HFF-Myc (cell line): ENCODE measurements at places on chromosomes 4 and X.
A peak's percentile ranks its signal among the peaks of the same experiment; 100 is the strongest.

DNA sequence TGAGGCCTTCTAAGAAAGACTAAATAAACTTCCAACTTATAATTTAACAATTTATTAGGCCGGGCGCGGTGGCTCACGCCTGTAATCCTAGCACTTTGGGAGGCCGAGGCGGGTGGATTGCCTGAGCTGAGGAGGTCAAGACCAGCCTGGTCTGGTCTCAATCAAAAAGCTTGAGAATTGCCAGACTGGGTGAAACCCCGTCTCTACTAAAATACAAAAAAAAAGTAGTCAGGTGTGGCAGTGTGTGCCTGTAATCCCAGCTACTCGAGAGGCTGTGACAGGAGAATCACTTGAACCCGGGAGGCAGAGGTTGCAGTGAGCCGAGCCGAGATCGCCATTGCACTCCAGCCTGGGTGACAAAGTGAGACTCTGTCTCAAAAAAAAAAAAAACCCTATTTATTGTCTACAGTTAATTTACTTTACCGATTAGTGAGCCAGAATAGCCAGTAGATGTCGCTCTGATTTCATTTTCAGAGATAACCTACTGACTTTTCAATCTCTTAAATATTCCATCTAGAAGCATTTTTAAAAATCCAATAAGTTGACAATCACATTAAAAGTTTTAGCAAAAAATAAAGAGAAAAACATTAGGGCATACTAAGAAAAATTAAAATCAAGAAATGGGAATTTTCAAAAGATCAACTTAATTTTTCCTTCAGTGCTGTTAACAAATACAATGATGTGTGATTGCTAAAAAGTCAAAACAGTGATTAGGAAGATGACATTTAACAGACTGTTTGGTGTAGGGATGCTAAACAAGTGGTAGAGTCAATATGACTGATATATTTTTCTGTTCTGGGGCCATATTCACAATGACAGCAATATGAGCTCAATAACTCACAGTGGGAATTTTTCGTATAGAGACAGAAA, 4.3 kb upstream of the SHROOM3 start:
- peak; percentile 37 for DNase-seq

DNA sequence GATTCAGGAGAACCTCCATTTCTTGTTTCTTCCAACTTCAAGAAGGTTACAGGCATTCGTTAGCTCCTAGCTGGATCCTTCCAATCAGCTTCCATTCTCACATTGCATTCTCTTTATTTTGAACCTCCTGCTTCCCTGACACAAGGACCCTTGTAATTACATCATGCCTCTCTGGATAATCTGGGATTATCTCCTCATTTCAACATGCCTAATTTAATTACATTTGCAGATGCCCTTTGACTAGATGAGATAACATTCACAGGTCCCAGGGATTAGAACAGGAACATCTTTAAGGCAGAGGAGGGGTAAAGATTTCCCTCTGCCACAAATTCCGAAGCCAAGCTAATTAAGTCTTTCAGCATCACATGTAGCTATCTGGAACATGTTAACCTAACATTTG, 753.8 kb upstream of the PCDH7 start:
- DNase-seq, result no peak

- no peak for DNase-seq
Measured at GRCh38 chr4:85474356-85474755, 594 bp upstream of the ARHGAP24 start.

- no peak for DNase-seq
Measured at GRCh38 chrX:12411831-12412230, 273.6 kb downstream of the FRMPD4 start.

GRCh38 chrX:16651391-16652024, 1.6 kb downstream of the S100G start:
- no peak for DNase-seq

DNA sequence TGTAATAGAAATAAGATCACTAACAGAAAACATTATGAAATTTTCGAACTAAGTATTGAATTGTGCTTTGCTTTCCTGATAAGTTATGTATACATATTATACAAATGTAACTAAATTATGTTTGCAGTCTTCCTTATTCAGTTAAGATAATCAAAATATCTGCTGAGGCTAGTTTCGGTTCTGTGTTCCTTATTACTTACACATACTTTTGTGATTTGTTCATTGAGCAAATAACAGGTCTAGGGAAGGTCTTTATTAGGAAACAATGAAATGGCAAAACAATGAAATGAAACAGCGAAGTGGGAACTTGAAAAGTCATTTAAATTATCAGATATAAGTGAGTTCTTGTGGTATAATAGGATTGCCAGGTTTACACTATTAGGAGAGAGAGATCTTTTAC, 352.4 kb downstream of the GRIA2 start:
- DNase-seq, result no peak

GRCh38 chrX:74515356-74515755, 94.1 kb downstream of the SLC16A2 start:
- no peak for DNase-seq
